Stimulated activated CD4-positive, alpha-beta T cell treated with anti-CD3 and anti-CD28 coated beads, Interleukin-4, amount 100 ng/mL, for 1 hour (primary cell): ENCODE measurements at places on chromosomes 11 and 22.

DNA sequence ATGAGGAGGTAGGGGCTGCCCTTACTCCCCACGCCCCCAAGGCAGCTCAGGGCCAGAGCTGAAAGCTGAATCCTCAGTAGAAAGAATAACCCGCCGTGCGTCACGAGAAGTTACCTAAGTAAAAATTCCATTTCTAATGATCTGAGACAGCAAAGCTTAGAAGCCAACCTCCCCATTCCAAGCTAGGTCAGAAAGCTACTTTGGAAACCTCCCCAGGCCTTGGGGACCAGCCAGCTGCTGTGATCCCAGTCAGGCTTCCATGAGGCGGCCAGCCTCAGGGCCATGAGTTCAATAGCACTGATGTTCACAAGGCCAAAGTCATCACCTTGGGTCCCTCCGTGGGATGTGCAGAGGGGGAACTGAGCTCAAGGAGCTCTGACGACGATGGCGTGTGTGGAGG is 6.9 kb downstream of the SHISAL1 start:
- DNase-seq: no peak

GRCh38 chr11:71301046-71301857 is 48.9 kb upstream of the SHANK2 start:
- DNase-seq: no peak

- no peak for DNase-seq
These were observed 881.0 kb upstream of the TENM4 start for GRCh38 chr11:80321786-80322185.

DNA sequence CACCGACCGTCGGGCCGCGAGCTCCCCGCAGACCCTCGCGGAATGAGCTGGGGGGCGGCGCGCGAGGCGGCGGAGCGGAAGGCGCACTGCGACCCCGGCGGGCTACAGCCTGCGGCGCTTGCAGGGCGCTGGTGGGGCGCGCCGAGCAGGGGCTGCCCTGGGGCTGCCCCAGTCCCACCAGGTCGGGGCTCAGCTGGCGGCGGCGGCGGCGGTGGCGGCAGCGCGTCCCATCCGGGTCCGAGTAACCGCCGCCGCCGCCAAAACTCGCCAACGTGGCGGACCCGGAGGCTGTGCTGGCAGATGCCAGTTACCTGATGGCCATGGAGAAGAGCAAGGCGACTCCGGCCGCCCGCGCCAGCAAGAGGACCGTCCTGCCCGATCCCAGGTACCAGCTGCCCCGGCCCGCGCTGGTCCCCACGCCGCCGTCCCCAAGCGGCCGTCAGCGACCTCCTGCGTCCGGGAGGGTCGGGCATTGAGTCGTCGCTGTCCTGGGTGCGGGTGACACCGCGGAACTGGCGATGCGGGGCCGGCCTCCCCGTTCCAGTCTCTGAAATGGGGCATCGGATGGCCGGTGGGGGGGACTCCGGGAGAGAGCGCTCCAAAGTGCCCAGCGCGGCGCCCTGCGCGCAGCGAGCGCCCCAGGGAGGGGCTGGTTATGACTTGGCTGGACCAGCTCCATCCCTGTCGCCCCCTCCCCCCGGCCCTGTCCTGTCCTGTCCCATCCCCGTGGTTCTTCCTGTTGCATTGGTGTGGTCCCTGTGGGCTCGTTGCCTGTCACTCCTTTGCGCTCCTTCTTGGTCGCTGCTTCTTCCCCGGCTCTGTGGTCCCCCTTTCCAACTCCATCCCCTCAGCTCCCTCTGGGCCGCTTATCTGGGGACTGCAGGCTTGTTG is 63.5 kb downstream of the CRYBB2 start:
- no peak for DNase-seq

- DNase-seq: no peak
These were observed 35.3 kb upstream of the NECTIN1 start for GRCh38 chr11:119764108-119764868.

- DNase-seq: no peak
These were observed 19.8 kb downstream of the ARL14EP start for GRCh38 chr11:30342736-30343166.

DNA sequence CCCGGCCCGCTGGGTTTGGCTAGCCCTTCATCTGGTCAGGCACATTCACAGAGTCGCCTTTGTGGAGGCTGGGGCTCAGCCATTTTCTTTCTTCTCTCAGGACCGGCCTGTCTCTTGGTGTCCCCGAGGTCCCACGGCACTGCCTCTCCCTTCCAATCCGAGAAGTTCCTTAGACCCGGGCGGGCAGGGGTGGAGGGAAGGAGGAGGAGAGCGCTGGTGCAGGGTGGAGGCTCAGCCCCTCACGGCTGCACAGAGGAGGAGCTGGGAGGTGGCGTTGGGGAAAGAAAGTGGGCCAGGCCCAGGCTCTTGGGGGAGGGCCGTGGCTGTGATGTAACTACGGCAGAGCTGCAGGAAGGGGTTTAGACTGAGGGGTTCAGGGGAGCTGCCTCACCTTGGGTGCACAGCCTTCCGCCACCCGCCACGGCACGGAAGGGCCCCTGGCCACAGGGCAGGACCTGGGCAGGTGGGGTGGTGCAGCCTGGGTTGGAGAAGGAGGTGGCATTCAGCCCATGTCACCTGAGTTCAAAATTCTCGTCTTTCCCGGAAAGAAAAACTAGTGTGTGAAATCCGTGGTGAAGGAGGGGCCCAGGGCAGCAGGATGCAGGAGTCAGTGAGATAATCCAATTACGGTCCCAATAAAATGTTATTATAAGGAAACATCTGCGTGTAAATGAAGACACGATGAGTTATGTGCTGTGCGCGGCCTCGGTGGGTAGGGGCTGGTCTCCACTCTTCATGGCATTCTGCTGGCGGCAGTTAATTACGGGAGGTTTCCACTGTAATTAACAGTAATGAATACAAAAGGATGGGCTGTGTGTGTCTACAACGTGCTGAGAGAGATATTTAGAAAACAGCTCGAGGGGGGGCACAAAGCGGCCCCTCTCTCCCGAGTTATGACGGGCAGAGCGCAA is 1.7 kb downstream of the BRSK2 start:
- DNase-seq: no peak

- DNase-seq: no peak
These were observed 7.8 kb downstream of the GAL start for GRCh38 chr11:68692115-68692514.

GRCh38 chr11:96054870-96055705 is 131.2 kb upstream of the MTMR2 start:
- no peak for DNase-seq

GRCh38 chr22:39962071-39962470 is 1.9 kb downstream of the TMA7B start:
- no peak for DNase-seq

DNA sequence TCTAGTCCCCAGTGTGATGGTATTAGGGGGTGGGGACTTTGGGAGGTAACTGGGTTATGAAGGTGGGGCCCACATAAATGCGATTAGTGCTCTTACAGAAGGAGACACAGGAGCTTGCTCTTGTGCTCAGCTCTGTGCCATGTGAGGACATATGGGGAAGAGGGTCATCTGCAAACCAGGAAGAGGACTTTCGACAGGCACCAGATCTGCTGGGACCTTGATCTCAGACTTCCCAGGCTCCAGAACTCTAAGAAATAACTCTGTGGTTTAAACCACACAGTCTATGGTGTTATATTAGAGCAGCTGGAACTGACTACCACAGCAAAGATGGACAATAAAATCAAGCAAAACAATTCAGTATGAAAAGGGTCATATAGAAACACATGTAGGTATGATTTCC is 26.7 kb downstream of the NNMT start:
- DNase-seq: no peak

DNA sequence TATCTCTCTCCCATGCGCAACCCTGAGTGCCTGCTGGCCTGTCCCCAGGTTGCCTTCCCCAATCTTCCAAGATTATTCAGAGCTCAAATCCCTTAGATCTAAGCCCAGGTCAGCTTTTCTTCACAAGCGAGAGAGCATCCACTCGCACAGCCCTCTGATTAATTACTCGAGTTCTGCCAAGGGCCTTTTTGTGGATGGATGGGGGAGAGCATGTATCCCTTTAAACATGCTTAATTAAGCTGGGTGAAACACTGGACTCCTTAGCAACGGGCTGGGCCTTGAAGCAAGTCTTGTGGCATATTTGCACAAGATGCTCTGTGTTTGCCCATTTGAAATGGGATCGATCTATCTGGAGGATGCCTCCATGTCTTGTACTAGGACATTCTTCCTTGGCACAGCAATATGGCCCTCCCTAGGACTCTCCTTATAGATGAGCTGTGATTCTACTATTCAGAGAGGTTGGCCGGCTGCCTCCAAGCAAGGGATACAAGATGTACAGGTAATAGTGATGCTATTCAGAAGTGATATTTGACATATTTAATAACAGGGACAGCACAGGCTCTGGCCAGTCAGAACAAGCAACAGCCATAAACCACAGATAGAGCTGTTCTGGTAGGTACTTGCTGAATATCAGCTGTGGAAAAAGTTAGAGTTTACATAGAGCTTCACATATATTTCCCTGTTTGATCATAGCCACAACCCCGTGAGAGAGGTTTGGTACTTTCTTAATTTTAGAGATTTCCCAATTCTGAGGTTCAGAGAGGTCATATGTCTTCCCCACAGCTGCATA is 125.6 kb downstream of the CSNK2A3 start:
- DNase-seq: no peak

GRCh38 chr11:46364791-46365190 is 16.7 kb upstream of the MDK start:
- no peak for DNase-seq

GRCh38 chr11:78127403-78127802 is 12.0 kb downstream of the ALG8 start:
- DNase-seq: no peak

- DNase-seq: no peak
These were observed 7.5 kb upstream of the WBP2NL start for GRCh38 chr22:41991111-41991510.

DNA sequence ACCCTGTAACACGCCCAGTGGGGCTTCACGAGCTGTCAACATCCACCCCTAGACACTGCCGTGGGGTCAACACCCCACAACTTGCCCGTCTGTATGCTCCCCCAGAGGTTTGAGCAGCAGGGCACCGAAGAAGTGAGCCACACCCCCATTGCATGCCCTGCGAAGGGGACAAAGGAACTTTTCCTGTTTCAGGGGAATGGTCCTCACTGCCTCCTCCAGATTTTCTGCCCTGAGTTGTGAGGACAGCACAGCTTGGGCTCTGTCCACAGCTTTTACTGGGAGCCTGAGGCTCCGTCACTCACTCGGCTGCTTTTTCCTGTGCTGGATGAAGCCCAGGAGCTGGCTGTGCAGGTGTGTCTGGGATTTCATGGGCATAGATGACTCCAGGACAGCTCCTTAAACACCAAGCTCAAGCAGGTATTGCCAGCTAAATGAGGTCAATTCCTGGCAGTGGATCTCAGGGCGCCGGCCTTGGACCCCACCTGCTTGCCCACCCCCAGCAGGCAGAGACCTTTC is 40.2 kb upstream of the CCDC188 start:
- no peak for DNase-seq

DNA sequence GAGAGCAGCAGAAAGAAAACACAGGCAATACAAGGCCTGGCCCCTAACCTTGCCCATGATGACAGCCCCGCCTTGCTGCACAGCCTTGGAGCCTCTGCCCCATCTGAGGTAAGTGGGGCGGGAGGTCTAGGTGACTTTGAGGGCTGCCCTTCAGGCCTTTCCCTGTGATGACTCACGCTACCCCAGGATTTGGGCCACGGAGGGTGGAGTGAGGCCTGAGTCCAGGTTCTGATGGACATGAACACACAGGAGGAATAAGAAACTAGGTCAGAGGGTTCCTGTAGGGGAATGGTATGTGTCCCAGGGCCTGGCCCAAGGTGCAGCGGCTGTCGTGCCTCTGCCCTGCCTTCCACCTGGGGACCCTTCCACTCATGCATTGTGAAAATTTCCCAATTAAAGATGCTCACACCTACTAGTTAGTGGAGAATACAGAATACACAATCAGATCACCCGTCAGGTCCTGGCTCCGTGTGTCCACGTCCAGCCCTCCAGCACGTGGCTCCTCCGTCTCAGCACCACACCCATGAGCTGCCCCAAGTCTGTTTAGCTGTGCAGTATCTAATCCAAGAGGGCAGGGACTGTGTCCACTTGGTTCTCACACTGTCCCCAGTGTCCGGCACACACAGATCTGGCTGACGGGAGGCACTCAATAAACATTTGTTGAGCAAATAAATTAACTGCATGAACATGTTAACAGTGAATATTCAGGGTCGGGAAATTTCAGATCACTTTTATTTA is 111.0 kb downstream of the CHST1 start:
- DNase-seq: no peak

- no peak for DNase-seq
These were observed 403.1 kb upstream of the CCDC90B start for GRCh38 chr11:83689144-83689780.

DNA sequence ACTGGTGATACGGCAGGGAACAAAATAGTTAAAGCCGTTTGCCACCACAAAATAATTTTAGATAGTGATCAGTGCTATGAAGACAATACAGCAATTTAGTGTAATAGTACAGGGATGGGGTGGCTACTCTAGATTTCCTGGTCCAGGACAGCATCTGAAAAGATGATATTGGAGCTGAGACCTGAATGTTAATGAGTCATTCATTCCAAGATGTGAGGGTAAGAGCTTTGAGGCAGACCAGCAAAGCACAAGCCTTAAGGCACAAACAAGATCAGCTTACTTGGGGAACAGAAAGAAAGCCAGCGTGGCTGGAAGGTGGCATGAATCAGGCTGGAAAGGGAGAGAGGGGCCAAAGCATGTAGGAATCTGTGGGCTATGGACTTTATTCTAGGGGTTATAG is 132.3 kb downstream of the TRIM44 start:
- no peak for DNase-seq

DNA sequence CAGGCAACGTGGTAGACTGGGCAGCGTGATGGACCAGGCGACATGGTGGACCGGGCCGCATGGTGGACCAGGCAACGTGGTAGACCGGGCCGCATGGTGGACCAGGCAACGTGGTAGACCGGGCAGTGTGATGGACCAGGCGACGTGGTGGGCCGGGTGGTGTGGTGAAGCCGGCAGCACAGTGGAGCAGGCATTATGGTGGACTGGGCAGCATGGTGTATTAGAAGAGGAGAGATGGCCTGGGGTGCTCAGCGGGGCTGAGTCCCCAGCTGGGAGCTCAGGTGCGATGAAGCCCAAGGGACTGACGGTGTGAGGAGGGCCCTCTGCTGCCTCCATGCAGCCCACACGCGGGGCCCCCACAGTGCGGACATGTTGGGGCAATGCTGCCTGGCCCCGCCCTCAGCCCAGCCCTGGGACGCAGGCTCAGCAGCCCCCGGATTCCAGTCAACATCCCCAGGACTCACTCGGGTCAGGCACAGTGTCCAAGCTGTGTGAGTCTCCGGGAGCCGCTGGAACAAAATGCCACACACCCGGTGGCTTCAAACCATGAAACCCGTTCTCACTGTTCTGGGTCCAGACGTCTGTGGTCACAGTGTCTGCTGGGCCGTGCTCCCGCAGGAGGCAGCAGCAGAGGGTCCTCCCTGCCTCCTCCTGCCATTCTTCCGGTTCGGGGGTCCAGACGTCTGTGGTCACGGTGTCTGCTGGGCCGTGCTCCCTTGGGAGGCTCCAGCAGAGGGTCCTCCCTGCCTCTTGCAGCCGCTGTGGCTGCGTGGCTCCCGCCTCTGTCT is 1084.9 kb downstream of the BRD1 start:
- DNase-seq: no peak

- no peak for DNase-seq
These were observed 103.0 kb upstream of the CD44 start for GRCh38 chr11:35035894-35036408.
